ENCODE measurements at places on chromosomes 4 and X. TPM values are rescaled to one million over a fixed set of nuclear protein-coding genes. Genes with fewer than 3 reads are reported as not detected.

GRCh38 chr4:158259955-158260575 lies 49.8 kb downstream of the TMEM144 start:
- no peaks in the 10 kb centered on the region for H3K36me3 ChIP-seq
- H3K27ac ChIP-seq, result no peak overlapping the region
- H3K27me3 ChIP-seq, result no peaks in the 10 kb centered on the region
- no peaks in the 10 kb centered on the region for H3K4me1 ChIP-seq
- DNase-seq, result peak; percentile 42

DNA sequence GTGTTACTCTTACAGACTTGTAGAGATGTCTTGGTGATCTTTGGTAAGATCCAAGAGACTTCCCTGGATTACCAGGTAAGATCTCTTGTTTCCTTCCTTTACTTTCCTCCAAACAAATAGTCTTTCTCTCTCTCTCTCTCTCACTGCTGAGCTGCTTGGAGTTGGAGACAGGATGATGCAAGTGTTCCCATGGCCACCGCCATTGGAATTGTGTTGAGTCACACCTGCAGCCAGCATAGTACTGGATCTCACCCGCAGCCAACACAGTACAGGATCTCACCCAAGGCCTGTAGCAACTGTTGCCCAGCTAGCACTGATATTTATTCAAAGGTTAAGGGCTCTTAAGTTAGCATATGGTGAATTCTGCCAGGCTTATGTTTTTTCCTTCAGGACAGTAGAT lies 1080.9 kb downstream of the FAT4 start:
- no peaks in the 10 kb centered on the region for H3K27me3 ChIP-seq
- no peaks in the 10 kb centered on the region for H3K4me1 ChIP-seq
- no peak overlapping the region for H3K4me3 ChIP-seq
- DNase-seq, result peak; percentile 33
- H3K36me3 ChIP-seq, result no peaks in the 10 kb centered on the region

DNA sequence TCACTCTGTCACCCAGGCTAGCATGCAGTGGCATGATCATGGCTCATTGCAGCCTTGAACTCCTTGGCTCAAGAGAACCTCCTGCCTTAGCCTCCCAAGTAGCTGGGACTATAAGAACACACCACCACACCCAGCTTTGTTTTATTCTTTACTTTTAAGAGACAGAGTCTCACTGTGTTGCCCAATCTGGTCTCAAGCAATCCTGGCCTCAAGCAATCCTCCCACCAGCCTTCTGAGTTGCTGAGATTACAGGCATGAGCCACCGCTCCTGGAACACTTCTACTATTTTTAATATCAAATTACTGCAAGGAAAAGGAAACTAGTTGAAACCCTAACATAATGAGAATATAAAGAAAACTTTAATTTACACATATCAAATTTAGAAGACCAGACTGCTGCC lies 85.4 kb downstream of the FAM13A start:
- H3K36me3 ChIP-seq, result no peaks in the 10 kb centered on the region
- DNase-seq, result no peak
- no peaks in the 10 kb centered on the region for H3K4me1 ChIP-seq
- no peaks in the 10 kb centered on the region for H3K27me3 ChIP-seq

- H3K27ac ChIP-seq, result no peak overlapping the region
- no peaks in the 10 kb centered on the region for H3K4me1 ChIP-seq
- no peaks in the 10 kb centered on the region for H3K27me3 ChIP-seq
- no peak overlapping the region for H3K4me3 ChIP-seq
These were observed 70.5 kb downstream of the HPGD start for GRCh38 chr4:174451718-174452296.

- H3K4me1 ChIP-seq, result peaks cover 4% of the 10 kb centered on the region
- no peak overlapping the region for H3K27ac ChIP-seq
- DNase-seq, result peak; percentile 65
- H3K4me3 ChIP-seq, result no peak overlapping the region
- no peaks in the 10 kb centered on the region for H3K27me3 ChIP-seq
These were observed 115.0 kb upstream of the LDB2 start for GRCh38 chr4:17013382-17014006.

DNA sequence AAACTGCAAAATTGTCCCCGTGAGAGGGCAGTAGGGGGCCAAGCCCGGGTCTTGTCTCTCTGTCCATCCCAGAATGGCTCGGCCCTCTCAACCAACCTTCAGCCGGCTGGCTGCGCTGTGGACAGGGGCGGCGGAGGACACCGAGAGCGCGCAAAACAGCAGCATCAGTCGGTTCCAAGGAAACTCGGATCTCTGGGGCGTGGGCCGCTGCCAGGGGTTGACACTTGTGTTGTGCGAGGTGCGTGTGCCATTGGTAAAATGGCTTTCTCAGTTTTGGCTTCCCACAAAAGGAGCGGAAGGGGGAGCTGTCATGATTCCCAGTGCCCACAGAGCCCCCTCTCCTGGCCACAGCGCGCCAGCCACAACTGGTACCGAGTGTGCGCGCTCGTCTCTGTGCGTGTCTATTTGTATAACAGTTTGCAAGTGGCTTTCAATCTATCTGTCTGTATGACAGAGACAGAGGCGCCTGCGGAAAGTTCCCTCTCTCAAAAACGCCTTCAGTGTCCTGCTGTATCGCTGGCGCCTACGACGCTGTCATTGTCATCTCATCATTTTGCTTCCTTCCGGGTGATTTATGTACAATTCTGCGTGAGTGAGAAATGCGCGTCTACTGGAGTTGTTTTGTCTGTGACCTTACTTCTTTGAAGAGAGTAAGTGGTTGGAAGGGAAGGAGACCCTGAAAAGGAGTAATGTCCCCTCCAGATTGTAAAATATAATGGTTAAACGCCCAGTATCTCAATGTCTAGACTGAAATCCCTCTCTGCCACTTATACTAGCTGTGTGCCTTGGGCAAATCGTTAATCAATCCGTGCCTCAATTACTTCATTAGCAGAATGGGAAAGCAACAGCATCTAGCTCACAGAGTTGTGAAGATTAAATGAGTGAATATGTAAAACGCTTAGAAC lies 1.8 kb downstream of the DKK2 start:
- H3K27ac ChIP-seq, result no peak overlapping the region
- no peaks in the 10 kb centered on the region for H3K36me3 ChIP-seq
- H3K4me1 ChIP-seq, result no peaks in the 10 kb centered on the region
- no peak for DNase-seq

- no peak for DNase-seq
- no peaks in the 10 kb centered on the region for H3K27me3 ChIP-seq
- H3K36me3 ChIP-seq, result no peaks in the 10 kb centered on the region
- H3K27ac ChIP-seq, result no peak overlapping the region
- no peaks in the 10 kb centered on the region for H3K4me1 ChIP-seq
These were observed 52.8 kb upstream of the RBM47 start for GRCh38 chr4:40682290-40683101.

- no peak for DNase-seq
- H3K4me3 ChIP-seq, result no peak overlapping the region
These were observed 269.9 kb upstream of the GALNT7 start for GRCh38 chr4:172898715-172899114.

DNA sequence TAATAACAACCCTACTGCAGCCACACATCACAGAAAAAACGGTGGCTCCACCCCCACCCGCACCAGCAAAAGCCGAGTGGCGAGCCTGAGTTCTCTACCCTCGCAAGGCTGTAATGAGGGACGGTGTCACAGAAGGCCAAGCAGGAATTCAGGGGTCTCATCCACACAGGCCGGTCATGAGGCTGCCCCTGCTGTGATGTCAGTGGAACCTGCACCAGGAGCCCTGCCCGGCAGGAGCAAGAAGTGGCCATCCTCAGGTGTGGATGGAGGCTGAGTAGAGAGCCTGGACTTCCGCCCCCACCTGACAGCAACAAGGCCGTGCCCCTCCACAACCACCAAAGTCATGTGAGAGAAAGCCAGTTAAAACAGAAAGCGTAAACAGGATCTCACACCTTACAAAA lies 20.6 kb downstream of the LYAR start:
- H3K27me3 ChIP-seq, result no peaks in the 10 kb centered on the region
- peaks cover 29% of the 10 kb centered on the region for H3K36me3 ChIP-seq
- no peaks in the 10 kb centered on the region for H3K4me1 ChIP-seq
- no peak overlapping the region for H3K27ac ChIP-seq
- no peak for DNase-seq
- no peak overlapping the region for H3K4me3 ChIP-seq

DNA sequence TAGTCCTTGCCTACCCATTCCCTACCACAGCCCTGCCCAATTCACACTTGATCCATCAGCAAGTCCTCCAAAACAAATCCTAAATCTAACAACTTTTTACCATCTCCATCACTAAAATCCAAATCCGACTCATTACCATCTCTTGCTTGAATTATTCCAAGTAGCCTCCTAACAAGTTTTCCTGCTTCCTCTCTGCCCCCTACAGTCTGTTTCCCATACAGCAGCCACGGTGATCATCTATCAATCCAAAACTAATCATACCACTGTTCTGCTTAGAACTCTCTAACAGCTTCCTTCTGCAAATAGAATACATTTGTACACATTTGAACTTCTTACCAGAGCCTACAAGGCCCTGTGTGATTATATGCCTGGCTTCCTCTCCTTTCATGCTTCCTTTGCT lies 133.0 kb downstream of the SHROOM4 start:
- no peak overlapping the region for H3K27ac ChIP-seq
- H3K27me3 ChIP-seq, result peaks cover 3% of the 10 kb centered on the region
- no peaks in the 10 kb centered on the region for H3K36me3 ChIP-seq
- H3K4me1 ChIP-seq, result no peaks in the 10 kb centered on the region

- H3K27ac ChIP-seq, result no peak overlapping the region
- no peaks in the 10 kb centered on the region for H3K36me3 ChIP-seq
- H3K4me1 ChIP-seq, result no peaks in the 10 kb centered on the region
- peaks cover 3% of the 10 kb centered on the region for H3K27me3 ChIP-seq
- no peak for DNase-seq
- no peak overlapping the region for H3K4me3 ChIP-seq
These were observed 134.3 kb downstream of the MID1IP1 start for GRCh38 chrX:38935561-38935960.

- no peaks in the 10 kb centered on the region for H3K4me1 ChIP-seq
- H3K27ac ChIP-seq, result no peak overlapping the region
- H3K27me3 ChIP-seq, result peaks cover 5% of the 10 kb centered on the region
- H3K36me3 ChIP-seq, result no peaks in the 10 kb centered on the region
- no peak overlapping the region for H3K4me3 ChIP-seq
These were observed 9.6 kb upstream of the PGRMC1 start for GRCh38 chrX:119226446-119226845.

DNA sequence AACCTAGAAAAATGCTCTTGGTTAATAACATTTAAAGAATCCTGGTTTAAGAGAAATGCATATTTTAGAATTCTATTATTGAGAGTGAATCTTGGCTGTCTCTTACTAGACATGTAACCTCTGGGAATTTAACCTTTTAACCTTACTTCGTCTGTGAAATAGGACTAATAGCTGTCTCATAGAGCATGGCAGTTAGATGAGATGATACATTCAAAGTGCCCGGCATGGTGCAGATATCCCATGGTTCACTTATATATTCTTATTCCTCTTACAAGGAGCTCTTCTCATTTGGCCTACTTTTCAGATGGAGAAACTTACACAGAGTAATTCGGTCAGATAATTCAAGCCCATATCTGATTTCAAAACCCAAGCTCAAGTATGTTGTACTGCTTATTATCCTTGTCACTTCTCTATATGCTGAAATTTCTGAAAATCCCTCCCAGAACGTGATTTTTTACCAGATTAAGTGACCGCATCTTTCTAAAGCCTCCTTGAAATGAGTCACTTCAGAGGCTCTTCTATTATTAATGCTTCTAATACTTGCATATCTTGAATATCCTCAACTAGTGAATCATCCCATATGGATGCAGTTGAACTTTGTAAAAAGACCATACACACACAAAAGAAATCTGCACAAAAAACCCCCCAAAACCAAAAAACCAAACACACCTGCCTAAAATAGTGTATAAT lies 4.9 kb downstream of the CDKN2AIP start:
- no peaks in the 10 kb centered on the region for H3K4me1 ChIP-seq
- DNase-seq, result peak; percentile 94
- H3K4me3 ChIP-seq, result no peak overlapping the region
- H3K36me3 ChIP-seq, result peaks cover 24% of the 10 kb centered on the region
- no peak overlapping the region for H3K27ac ChIP-seq
- H3K27me3 ChIP-seq, result no peaks in the 10 kb centered on the region

DNA sequence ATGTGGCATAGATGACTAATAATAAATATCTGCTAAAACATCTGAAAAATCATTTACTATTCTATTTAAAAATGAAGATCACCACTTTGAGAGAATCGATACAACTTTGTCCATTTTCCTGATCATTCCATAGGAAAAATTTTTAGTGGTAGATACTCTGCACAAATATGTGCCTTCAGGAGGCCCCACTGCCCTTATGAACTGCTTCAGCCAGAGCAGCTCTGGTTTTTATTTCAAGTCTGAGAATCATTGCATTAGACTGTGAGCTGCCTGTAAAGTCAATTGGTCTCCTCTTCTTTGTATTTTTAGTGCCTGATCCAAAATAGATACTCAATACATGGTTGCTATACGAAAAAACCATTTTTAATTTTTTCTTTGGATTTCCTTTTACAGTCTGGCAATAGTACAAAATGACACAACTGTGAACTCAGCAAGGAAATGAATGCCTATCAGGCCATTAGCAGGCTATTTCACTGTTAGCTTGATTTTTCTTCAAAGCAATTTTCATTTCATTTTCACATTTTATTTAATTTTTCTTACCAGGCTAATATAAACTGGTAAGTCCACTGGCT lies 69.1 kb downstream of the SHISA3 start:
- H3K4me1 ChIP-seq, result no peaks in the 10 kb centered on the region
- no peaks in the 10 kb centered on the region for H3K36me3 ChIP-seq
- H3K27ac ChIP-seq, result no peak overlapping the region
- no peaks in the 10 kb centered on the region for H3K27me3 ChIP-seq
- H3K4me3 ChIP-seq, result no peak overlapping the region

The WAS gene
- not detected for total RNA-seq

The ARSJ gene
- total RNA-seq, result 143 TPM

The PAGE2B gene
- not detected for total RNA-seq

The FRG2 gene
- total RNA-seq, result not detected

The CORIN gene
- total RNA-seq, result 20.3 TPM

The EDNRA gene
- total RNA-seq, result 6.5 TPM
